Psoas muscle (tissue), 8 donors: ENCODE measurements at places on chromosomes 3 and 15. TPM values are rescaled to one million over a fixed set of nuclear protein-coding genes. Genes with fewer than 3 reads are reported as not detected.

ACKR2 gene
- 0.79 TPM for total RNA-seq

GRCh38 chr15:96849271-96849900 lies 518.9 kb downstream of the NR2F2 start:
- DNase-seq, result no peak

DNA sequence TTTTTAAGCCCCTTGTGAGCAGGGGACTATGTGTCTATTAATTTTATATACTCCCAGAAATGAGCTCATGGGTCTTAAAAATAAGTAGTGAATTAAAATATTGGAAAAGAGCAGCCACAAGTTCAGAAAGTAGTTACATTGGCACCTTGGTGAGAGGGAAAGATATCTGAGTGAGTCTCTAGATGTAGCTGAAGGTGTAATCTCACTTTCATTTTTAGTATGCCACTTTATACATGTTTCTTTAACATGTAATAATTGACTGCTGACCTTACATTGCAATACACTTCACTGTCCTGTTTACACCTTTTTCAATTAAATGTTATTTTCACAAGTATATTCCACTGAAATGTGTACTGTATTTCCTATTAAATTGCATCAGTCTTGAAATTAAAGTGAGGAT lies 12.1 kb upstream of the PAK6 start:
- no peak for DNase-seq

GRCh38 chr15:66477011-66477410 lies 20.6 kb downstream of the SNAPC5 start:
- DNase-seq, result no peak

DNA sequence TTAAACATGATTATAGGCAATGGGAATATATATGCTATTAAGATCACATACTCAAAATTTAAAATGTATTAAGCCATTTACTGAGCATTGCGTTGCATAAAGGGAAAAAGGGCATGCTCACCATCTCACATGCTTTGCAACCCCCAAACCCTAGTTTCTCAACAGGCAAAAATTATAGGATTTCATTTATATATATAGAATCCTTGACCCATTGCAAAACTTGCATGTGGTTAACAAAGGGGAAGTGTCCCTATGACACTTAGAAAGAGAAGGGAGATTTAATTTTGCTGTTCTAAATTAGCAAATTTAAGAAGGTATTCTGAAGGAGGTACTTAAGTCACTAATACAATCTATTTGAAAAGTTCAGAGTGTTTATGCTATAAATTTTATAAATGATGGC lies 837.8 kb downstream of the DIPK2A start:
- DNase-seq, result no peak
